Activated CD4-positive, alpha-beta T cell treated with anti-CD3 and anti-CD28 coated beads, Interleukin-2, amount 10 ng/mL, durations not matched to agents 24 days and 14 days (primary cell): ENCODE measurements at places on chromosomes 16 and 17.

GRCh38 chr16:29983420-29984136 is 9.9 kb downstream of the TAOK2 start:
- no peak for DNase-seq

DNA sequence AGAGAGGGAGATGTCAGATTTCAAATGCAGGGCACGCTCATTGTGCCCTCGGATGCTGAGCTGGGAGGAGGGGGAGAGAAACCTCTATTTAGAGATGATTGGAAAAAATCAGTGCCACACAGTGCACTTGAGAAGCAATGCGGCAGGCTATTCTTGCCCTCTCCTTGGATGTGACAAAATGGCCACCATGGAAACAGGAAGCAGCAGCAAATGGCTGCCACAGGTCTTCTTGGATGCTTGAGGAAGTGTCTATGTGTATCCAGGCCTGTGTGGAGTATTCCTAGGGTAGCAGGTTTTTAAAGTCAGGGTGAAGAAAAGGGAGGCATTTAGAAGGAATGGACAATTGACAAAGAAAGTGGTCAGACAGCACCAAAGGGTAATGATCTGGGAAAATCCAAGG is 340.1 kb upstream of the ZFHX3 start:
- no peak for DNase-seq

- no peak for DNase-seq
These were observed 141.0 kb upstream of the RCVRN start for GRCh38 chr17:10045871-10046658.

DNA sequence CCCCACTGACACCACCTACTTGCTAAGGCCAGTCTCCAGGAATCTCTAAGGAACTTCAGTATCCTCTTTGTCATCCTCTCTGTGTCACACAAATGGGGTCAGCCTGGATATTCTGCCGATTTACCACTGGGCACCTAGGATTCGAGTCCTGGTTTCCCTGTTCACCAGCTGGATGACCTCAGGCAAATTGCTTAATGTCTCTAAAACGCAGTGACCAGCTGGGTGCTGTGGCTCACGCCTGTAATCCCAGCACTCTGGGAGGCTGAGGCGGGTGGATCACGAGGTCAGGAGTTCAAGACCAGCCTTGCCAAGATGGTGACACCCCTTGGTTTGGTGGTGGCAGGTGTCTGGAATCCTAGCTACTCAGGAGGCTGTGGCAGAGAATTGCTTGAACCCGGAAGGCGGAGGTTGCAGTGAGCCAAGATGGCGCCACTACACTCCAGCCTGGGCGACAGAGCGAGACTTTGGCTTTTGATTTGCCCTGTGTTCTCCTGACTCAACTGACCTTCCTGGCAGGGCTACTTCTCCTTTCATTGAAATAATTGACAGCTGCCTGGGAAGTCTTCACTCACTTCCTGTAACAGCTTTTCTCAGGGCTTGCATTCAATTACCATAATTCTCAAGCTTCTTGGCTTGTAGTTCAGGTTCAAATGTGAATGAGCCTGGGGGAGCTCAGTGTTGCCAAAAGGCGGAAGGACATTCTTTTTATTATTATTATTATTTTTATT is 15.4 kb downstream of the SYCE1L start:
- DNase-seq: no peak

- peak; percentile 70 for DNase-seq
These were observed at the start of gene KRTAP16-1 for GRCh38 chr17:41308918-41309359. TSS of gene KRTAP16-1 (minus strand) at chr17:41309309. CDS start at chr17:41309253, 56 bp downstream.

- no peak for DNase-seq
These were observed 759.1 kb upstream of the RBFOX1 start for GRCh38 chr16:6573577-6573976.

GRCh38 chr16:5193861-5194260 is 96.3 kb upstream of the EEF2KMT start:
- no peak for DNase-seq

- no peak for DNase-seq
These were observed 4.3 kb downstream of the SMIM5 start for GRCh38 chr17:75637551-75637950.

DNA sequence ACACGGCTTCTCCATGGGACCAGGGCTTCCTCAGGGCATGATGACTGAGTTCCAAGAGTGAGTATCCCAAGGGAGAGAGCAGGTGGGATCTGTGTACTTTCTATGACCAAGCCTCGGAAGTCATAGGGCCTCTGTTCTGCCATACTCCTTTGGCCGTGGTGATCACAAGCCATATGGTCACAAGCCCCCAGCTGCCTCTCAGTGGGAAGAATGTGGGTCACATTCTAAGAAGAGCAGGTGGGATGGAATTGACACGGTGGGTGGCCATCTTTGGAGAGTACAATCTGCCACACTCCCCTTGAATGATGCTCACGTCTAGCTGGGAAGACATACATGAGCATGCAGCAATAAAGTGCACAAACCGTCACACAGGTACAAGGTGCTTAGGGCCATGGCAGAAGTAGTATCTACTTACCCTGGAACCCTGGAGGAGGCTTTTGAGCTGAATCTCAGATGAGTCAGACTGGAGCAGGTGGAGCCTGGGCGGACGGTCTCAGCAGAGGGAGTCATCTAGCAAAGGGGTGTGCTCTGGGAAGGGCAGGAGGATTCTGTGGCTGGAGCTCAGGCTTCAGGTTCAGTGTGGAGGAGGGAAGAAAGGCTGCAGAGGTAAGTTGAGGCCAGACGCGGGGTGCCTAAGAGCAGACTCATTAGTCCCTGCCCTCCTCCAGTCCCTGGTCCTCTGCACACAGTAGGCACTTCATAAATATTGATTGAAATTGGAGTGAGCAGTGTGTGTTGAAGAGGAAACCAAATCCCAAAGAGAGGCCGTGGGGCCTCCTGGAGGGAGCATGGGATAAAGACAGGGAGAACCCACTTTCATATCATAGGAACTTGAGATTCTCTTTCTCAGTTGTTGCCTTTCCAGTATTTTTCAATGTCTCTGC is 26.6 kb downstream of the GOSR2 start:
- no peak for DNase-seq

GRCh38 chr17:40848583-40849235 is 18.3 kb downstream of the KRT12 start:
- DNase-seq: no peak

DNA sequence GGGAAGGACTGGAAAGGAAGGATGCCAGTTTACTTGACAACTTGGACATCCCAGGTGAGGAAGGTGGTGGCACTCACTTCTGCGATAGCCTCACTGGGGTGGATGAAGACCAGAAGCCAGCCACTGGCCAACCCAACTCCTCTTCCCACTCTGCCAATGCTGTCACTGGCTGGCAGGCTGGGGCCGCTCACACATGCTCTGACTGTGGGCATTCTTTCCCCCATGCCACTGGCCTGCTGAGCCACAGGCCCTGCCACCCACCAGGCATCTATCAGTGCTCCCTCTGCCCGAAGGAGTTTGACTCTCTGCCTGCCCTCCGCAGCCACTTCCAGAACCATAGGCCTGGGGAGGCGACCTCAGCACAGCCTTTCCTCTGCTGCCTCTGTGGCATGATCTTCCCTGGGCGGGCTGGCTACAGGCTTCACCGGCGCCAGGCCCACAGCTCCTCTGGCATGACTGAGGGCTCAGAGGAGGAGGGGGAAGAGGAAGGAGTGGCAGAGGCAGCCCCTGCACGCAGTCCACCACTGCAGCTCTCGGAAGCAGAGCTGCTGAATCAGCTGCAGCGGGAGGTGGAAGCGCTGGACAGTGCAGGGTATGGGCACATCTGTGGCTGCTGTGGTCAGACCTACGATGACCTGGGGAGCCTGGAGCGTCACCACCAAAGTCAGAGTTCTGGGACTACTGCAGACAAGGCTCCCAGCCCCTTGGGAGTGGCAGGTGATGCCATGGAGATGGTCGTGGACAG is 4.5 kb downstream of the ZNF646 start:
- no peak for DNase-seq

- no peak for DNase-seq
These were observed 41.6 kb downstream of the FZD2 start for GRCh38 chr17:44598932-44599297.

GRCh38 chr17:79968116-79968515 is 67.6 kb downstream of the TBC1D16 start:
- no peak for DNase-seq

- DNase-seq: no peak
These were observed 3.8 kb downstream of the CMIP start for GRCh38 chr16:81448154-81449131.

GRCh38 chr17:73422121-73422520 is 110.3 kb upstream of the CDC42EP4 start:
- no peak for DNase-seq

GRCh38 chr17:71099003-71099714 is 929.8 kb downstream of the KCNJ2 start:
- DNase-seq: no peak

- DNase-seq: no peak
These were observed 72.1 kb downstream of the CCDC182 start for GRCh38 chr17:57672971-57673370.

DNA sequence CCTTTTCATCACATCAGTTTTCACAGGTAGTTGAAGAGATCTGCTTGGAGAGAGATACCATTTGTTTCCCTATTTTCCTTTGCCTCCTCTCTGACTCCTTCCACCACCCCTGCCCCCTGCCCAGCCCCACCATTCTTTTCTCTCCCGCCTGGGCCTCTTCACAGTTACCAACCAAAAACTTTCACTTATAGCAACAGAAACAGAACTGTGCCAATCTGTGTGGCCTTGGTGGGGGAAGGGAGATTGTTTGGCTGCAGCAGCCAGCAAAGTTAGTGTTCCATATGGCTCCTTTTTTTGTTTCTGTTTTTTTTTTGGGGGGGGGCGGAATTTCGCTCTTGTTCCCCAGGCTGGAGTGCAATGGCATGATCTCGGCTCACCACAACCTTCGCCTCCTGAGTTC is 17.2 kb upstream of the ARL4D start:
- DNase-seq: no peak

- no peak for DNase-seq
These were observed 4.7 kb upstream of the SDK2 start for GRCh38 chr17:73648974-73649373.

DNA sequence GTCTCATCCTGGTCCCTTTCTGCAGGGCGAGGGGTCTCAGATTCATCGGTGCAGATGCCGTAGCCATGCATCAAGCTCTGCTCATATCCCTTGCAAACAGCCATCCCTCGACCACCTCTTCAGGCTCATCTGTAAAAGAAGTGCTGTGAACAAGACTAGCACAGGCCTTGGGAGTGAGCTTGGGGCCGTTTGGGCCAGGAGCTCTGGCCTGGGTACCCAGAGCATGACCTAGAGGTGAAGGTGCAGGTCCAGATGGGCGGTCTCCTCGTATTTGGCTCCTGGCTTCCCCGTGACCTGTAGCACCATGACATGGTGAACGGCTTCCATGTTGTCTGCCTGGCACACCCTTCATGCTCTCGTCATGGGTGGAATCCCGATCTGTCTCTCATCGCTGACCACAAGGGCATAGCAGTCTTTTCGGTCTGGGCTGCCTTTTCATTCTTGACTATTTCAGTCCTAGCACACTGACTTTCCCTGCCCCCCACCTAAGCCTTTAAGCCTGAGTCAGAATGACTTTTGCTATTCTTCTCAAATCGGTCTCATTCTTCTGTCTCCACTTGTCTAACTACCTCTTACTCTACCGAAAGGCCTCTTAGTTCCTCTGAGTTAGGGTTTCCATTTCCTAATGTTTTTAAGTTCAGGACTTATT is 216.0 kb downstream of the FOXL1 start:
- DNase-seq: no peak

DNA sequence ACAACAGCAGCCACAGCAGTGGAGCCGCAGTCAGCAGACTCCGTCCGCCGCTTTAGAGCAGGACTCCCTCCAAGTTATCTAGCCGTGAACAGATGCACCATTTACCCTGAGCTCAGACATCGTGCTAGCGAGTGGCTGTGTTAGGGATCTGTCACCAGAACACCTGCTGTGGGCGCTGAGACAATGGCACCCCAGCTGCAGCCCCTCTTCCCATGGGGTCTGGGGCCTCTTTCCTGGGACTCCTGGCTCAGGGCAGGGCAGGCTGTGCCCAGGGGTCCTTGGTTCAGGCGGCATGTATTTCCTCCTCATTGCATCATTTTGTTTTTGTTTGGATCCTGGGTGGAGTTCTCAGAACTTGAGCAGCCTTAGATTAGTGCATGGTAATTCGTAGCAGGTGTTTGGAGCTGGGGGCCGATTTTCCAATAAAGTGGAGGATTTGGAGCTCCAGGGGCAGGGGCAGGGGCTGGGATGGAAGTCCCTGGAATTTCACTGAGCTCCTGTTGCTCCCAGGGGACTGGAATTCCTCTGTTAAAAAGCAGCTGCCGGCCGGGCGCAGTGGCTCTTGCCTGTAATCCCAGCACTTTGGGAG is 23.4 kb downstream of the NMRAL1 start:
- no peak for DNase-seq

GRCh38 chr17:77209330-77209748 is 68.6 kb downstream of the SEC14L1 start:
- no peak for DNase-seq

- peak; percentile 67 for DNase-seq
These were observed 29.3 kb downstream of the TK2 start for GRCh38 chr16:66520406-66521170.

GRCh38 chr17:81391293-81391935 is 3.8 kb upstream of the BAHCC1 start:
- DNase-seq: no peak

- DNase-seq: no peak
These were observed 9.2 kb upstream of the ITGA3 start for GRCh38 chr17:50046667-50047066.

GRCh38 chr17:681738-682529 is 32.7 kb downstream of the VPS53 start:
- DNase-seq: peak; percentile 59

GRCh38 chr16:24653725-24654124 is 75.7 kb upstream of the TNRC6A start:
- no peak for DNase-seq

- DNase-seq: no peak
These were observed 27.9 kb upstream of the BCAR1 start for GRCh38 chr16:75279305-75279704.

GRCh38 chr16:66186251-66186785 is 180.2 kb upstream of the CDH5 start:
- no peak for DNase-seq

DNA sequence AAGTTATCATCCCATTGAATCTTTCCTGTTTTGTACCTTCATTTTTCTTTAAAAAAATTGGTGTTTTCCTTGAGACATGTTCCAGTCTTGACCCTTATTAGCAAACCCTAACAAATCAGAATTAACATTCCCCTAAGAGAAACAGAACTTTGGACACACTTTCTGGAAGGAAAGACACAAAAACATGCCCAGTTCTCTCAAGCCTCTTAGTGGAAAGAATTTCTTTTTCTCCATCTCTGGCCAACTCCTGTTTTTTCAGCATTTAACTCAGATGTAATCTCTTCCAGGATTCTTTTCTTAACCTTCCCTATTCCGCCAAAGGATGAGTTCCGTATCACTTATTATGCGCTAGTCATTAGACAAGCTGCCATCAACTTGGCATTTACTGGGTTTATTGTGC is 23.9 kb upstream of the CDH8 start:
- DNase-seq: no peak

DNA sequence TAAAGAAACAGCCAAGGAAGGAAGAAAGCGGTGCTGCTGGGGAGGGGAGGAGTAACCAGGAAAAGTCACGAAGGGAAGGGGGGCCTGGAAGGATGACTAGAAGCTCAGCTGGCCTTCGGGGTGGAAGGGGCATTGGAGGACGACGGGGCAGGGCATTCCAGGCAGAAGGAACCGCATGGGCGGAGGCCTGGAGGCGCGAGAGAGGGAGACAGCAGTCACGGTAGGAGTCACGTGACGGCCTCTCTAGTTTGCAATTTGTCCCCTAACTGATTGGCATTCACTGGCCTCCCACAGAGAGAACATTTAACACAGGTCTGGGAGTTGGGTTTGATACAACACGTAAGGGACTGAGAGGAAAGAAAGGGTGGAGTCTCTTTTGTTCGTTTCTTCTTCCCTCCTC is 63.9 kb downstream of the RTN4RL1 start:
- no peak for DNase-seq
